ENCODE measurements at places on chromosomes 16 and 17.

GRCh38 chr16:58272855-58273254, 22.0 kb downstream of the PRSS54 start:
- no peak for DNase-seq

DNA sequence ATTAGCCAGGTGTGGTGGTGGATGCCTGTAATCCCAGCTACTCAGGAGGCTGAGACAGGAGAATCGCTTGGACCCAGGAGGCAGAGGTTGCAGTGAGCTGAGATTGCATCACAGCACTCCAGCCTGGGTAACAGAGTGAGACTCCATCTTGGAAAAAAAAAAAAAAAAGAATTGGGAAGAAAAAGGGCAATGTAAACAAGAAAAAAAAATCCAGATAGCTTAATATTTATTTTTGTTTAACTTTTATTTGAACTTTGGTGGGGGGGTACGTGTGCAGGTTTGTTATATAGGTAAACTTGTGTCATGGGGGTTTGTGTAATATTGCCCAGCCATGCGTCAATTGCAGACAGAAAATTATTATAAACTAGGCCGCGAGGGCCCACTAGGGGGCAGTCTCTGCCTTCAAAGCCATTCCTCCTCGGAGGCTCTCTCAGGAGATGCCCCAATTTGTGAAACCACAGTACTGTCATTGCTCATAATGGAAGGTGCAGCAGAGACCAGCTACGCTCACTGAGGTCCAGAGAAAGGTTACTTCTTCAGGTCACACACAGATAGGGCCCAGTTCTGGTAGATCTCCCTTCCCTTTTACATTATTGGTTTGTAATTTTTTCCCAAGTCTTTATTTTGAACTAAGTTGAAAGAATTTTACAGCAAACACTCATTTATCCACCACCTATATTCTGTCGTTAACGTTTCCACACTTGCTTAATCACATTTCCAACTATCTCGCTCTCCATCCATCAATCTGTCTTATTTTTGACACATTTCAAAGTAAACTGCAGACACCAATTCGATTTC, 206.2 kb downstream of the PRKCB start:
- peak; percentile 47 for DNase-seq

GRCh38 chr17:81241648-81242420, 2.7 kb downstream of the NDUFAF8 start:
- no peak for DNase-seq

DNA sequence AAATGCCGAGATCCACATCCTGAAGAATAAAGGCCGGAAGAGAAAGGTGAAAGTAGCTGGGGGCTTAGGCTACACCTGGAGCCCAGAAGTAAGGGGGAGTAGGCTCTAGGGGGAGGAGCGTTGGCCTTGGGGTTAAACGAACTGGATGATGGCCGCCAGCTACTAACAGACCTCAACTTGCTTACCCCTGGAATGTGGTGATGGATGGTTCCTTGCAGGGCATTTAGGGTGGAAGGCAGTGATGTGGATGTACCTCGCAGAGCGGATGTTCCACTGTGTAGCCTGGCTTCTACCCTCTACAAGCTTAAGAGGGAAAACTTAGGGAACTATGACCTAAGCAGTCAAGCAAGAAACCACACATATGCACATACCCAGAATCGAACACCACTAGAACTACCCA, 2.3 kb upstream of the MAZ start:
- DNase-seq = no peak

GRCh38 chr16:9913604-9914326, 268.5 kb downstream of the GRIN2A start:
- no peak for DNase-seq

DNA sequence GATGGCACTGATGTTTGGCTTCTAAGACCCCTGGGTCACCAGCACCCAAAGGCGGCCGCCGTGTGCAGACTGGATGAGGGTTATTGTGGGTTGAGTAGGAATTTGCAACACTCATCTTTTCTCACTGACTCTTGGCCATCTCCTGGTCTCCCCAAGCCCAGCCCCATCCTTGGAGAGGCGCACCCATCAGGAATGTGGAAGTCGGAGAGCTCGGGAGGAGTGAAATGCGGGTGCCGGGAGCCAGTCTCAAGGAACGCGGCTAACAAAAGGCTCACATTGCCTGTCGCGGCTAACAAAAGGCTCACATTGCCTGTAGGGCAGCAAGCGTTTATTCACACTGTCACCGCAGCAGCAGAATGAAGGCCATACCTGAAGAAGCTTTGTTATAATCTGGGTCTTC, 248.6 kb downstream of the FOXL1 start:
- no peak for DNase-seq

All from left hindlimb (tissue), 1 donor.